ENCODE measurements at places on chromosomes 7 and 10.

GRCh38 chr7:92782236-92782635 is 54.1 kb downstream of the CDK6 start:
- DNase-seq: no peak

GRCh38 chr10:102918817-102919245 is 737 bp downstream of the CNNM2 start:
- no peak for DNase-seq

DNA sequence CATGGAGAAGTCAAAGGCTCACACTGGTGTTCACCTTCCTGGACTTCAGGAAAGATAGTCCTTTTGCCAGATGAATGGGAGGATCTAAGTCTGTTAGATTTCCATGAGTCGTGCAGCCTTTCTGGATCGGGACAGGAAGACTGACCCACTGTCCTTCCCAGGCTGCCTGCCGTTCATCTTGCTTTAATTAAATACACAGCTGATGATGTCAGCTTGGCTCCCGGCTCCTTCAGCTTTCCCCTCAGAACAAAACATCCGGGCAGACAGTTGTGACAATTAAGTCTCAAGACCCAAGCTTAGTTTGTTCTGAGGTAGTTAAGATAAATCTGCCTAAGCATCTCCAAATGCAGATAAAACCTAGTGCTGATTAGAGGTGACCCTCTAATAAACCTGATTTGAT is 58.6 kb downstream of the AUTS2 start:
- peak; percentile 84 for DNase-seq

DNA sequence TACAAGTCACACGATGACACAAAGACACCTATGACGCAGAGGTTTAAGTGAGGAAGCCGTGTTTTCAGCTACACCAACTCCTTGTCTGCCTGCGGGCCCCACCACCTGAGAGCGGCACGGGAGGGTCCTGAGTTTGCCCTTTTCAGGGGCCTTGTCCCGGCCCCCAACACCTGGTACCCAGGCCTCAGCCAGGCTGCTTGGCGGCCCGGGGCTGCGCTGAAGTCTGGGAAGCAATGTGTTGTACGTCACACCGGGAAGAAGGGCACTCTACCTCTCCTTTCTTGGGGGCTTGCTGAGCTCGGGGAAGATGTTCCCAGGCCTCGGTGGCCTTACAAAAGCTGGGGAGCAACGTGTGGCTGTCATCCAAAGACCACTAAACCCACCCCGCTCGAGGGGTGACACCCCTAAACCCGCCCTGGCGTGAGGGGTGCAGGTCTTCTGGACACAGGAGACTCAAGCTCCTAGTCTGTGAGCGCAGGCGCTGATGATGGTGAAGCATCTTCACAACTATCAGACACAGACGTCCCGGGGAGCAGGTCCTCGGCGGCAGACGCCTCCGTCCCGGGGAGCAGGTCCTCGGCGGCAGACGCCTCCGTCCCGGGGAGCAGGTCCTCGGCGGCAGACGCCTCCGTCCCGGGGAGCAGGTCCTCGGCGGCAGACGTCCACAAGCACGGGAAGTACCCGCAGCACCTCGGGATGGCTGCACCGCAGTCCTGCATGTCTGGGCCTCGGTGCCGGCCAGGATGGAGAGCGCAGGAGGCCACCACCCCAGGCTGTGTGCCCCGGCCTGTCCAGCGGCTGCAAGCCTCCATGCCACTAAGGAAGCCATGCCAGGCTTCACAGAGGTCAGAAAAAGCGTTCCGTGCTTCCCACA is 15.4 kb downstream of the CFAP46 start:
- no peak for DNase-seq

- no peak for DNase-seq
Observed at GRCh38 chr10:132351611-132352010, 19.6 kb downstream of the LRRC27 start.

DNA sequence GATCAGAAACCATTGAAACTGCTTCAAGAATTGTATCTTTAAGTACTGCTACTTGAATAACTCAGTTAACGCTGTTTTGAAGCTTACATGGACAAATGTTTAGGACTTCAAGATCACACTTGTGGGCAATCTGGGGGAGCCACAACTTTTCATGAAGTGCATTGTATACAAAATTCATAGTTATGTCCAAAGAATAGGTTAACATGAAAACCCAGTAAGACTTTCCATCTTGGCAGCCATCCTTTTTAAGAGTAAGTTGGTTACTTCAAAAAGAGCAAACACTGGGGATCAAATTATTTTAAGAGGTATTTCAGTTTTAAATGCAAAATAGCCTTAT is 14.7 kb downstream of the HNRNPA2B1 start:
- DNase-seq: no peak

GRCh38 chr7:151406051-151406875 is 3.6 kb downstream of the WDR86 start:
- DNase-seq: no peak

- no peak for DNase-seq
Observed at GRCh38 chr7:100122568-100122967, 3.1 kb downstream of the CNPY4 start.

- no peak for DNase-seq
Observed at GRCh38 chr7:16504019-16504418, 22.6 kb upstream of the LRRC72 start.

- DNase-seq: no peak
Observed at GRCh38 chr7:147810269-147810668, 780.3 kb upstream of the C7orf33 start.

- DNase-seq: no peak
Observed at GRCh38 chr10:14491811-14492210, 161.1 kb upstream of the FRMD4A start.

- DNase-seq: peak; percentile 46
Observed at GRCh38 chr10:6083523-6084475, 5.0 kb upstream of the RBM17 start.

DNA sequence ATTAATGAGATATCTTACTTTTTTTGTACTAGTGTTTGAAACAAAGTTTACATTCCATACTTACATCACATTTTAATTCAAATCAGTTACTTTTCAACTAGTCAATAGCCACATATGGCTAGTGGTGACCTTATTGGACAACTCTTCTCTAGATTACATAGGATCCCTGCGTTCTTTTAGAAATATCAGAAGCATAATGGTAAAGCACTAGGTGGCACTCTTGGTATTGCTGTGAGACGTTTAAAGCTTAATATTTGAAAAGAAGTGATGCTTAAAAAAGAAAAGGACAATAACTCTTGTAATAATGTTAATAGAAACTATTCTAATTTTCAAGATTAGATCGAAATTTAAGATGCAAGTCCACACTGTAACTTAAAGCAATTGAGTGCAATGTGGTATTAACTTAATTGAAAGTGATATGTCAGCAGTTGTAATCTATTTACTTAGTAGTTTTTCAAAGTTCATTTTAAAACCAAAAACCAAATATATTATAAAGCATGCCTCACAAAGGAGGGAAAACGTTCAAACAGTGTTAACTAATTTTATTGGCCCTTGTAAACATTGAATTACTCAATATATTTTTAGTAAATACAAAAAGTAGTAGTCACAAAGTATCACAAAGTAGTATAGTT is 339.1 kb downstream of the ATRNL1 start:
- DNase-seq: peak; percentile 0

DNA sequence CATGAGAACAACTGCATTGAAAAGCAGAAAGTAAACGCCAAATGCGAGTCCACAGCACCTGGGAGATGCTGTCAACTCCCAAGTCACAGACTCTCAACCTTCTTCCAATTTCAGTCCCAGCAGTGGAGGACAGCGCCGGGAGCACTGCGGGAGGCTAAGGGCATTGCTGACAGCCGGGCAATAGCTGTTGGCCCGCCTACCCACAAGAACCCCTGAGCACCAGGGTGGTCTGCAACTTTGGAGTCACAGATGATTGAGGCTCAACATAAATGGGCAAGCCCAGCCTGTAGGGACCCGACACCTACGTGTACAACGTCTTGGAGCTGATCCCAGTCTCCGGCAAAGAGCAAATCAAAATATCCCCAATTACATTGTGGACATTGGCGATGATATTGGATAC is 262.9 kb downstream of the TCERG1L start:
- DNase-seq: no peak

DNA sequence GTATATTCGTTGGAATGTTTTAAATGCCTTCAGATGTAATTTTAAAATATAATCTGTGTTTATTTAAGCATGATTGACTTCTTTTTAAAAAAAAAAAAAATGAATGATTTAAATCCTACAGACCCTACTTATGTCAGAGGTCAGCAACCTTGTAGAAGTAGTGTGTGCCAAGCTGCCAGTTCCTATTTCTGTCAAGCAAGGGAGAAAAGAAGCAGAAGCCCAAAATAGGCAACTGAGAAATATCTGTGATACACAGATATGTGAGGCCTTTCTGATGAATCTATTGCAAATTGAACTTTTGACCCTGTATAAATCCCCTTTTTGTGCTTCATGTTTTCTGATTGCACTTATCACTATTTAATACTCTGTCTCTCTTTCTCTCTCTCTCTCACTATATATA is 199.5 kb downstream of the LRRN3 start:
- no peak for DNase-seq

DNA sequence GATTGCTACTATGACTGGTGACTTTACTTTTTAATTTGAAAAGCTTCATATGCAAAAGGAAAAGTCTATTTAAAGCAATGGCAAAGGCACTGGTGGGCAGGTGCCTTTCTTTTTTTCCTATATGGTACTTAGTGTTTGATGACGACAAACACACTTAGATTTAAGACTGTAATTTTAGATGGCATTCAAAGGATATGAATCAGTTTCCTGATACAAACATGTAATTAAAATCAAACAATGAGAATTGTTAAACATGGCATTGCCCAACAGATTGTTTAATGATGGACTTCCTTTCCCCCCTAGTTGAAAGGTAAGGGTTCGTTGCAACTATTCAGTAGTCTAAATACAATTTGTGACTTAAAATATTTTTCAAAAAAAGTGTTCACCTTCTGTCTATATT is 106.5 kb upstream of the SEMA3C start:
- no peak for DNase-seq

DNA sequence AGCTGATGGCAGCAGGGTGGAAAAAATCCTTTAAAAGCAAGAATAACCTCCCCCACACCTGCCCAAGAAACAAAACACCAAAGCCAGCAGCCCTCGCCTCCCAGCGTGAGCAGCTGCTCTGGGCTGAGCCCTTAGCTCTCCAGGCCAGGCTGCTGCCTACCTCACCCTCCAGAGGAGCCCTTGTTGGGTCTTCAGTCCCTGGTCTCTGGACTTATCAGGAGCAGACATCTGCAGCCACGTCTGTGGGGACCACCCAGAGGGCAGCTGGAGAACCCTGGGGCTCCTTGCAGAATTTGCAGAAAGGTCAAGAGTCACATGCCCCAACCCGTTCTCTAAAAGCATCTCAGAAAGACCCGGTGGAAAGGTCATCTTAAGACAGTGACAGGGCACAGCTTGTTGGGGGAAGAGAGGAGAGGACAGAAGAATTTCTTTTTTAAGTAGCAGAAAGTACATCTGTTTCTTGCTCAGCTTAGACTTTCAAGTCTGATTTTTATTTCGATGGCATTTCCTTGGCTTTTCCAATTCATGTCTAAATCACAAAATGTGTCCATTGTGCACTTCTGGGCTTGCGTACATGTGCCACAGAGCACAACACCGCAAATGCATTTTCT is 425.7 kb upstream of the NFE2L3 start:
- no peak for DNase-seq

GRCh38 chr10:81866753-81867152 is 8.2 kb upstream of the NRG3 start:
- DNase-seq: no peak

Measured in AG10803 (cell line).